ENCODE measurements at places on chromosomes 1 and 21.

- no peak for DNase-seq
Observed at GRCh38 chr21:46008893-46009621, 27.5 kb downstream of the COL6A1 start.

GRCh38 chr1:229991104-229991513, 75.9 kb upstream of the GALNT2 start:
- no peak for DNase-seq

GRCh38 chr1:199551967-199552565, 475.4 kb upstream of the NR5A2 start:
- DNase-seq: no peak

DNA sequence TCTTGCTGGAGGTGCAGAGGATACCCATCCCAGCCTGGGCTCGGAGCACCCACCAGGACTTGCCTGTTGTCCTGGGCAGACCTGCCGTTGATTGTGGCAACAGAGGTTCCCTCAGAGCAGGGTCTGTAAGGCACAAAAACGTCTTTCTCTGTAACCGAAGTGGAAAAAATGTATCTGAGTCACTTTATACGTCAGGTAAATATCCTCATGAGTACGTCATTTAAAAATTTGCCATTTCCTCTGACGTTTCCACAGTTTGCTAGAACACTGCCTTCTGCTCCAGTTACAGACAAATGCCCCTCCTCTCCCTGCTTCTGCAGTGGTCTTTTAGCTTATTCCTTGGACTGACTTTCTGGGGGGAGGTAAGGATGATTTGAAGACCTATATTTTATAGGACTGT, 326.8 kb downstream of the HHAT start:
- DNase-seq: no peak

GRCh38 chr21:21968810-21969209, 970.6 kb downstream of the NCAM2 start:
- no peak for DNase-seq

DNA sequence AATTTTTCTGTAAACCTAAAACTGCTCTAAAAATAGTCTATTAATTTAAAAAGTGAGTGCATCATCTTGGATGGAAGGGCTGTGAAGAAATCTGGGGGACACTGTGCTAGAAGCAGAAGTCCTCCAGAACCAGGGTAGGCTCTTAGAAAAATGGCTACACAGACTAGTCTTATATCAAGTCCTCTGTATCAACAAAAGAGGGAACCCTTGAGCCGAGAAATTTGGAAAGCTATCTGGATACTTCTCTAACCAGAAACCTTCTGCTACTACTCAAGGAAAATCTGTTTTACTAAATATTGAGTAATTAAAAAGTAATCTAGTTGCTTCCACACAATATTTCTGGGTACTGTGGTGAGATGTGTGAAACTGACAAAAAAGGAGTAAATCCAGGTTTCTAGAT, 92.1 kb downstream of the WDR3 start:
- DNase-seq: no peak

DNA sequence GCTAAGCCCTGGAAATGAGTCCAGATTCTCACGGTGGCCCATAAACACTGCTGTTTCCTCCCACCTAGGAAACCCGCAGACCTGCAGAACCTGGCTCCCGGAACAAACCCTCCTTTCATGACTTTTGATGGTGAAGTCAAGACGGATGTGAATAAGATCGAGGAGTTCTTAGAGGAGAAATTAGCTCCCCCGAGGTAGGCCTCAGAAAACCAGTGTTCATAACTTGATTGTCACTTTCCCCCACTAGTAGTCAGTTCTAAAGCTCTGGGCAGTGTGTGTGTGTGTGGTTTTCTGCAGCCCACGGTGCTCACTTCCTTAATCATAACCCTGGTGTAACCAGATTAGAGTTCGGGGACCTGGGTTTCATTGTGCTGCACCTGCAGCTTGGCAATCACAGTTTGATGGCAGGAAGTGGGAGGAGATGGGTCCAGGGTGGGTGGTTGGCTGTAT, 39.1 kb downstream of the CLIC6 start:
- DNase-seq: no peak

- peak; percentile 31 for DNase-seq
Observed at GRCh38 chr1:92483610-92484471, 2.9 kb downstream of the GFI1 start.

DNA sequence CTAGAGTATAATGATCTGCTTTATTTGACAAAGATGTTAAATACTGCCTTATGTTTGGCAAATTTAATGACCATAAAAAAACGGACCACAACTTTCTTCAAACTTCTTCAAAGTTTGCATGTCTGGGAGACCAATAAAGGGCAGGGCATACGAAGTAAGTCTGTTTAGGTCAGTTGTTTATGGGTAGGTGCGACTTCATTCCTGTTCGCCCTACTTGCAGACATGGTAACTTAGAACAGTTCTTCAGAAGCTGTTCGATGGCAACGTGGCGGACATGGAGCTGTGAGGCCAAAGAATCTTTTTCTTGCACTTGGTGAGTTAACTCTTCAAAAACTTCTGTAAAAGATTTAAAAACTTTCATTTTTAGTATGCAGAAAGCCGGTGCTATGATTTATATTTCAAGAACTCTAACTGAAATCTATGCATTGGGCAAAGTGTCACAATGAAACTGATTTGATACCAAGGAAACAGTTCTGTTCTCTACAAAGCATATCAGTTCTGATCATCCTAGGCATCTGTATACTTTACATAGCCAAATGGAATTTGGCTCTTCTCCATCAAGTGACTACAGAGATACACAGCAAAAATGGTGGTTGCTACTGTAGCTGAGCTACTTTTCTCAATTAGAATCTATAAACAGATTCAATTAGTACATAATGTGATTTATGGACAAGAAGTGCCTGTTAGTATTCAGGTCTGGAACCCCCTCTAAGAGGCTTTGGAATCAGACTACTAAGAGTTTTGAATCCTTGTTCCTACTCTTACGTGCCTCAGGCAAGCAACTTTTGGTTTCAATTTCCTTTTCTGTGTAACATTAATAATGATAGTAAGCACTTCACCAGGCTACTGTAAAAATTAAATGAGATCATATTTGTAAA, 25.7 kb downstream of the C21orf91 start:
- no peak for DNase-seq

GRCh38 chr21:27476696-27477095, 509.8 kb upstream of the ADAMTS5 start:
- no peak for DNase-seq

- no peak for DNase-seq
Observed at GRCh38 chr1:150352866-150353265, 11.1 kb upstream of the RPRD2 start.

- peak; percentile 39 for DNase-seq
Observed at GRCh38 chr1:169890761-169891538, 2.7 kb downstream of the SCYL3 start.

DNA sequence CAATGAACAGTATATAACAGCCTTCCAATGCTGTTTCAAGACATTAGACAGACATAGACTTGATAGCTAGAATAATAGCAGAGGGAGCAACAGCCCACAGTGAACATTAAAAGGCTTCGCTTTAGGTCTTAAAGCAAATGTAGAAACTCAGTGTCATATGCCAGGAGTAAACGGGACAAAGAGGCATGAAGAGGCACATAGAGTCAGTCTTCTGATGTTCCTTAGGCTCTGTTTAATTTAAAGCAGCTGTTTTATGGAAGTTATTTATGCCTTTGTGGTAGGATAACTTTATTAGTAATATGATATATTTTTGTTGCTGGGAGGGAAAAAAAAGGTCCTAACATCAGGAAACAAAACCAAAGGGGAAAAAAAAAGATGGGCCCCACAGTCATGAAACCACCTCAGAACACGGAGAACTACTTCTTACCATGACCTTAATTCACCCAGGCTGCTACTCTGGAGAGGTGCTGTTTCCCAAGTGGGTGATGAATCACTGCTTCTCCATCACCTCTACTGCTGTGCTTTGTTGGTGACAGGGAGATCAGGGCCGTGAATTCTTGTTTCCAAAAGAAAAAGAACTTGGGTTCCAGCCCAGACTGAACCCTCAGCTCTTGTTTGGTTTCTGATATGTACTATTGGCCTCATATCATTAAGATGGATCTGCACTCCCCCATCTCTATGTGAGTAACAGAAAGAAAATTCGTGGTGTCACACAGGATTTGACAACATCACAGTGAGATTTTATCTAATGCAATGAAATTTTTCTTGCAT, 616.9 kb downstream of the KIF26B start:
- no peak for DNase-seq

- DNase-seq: no peak
Observed at GRCh38 chr21:14054682-14055081, 156.1 kb downstream of the LIPI start.

DNA sequence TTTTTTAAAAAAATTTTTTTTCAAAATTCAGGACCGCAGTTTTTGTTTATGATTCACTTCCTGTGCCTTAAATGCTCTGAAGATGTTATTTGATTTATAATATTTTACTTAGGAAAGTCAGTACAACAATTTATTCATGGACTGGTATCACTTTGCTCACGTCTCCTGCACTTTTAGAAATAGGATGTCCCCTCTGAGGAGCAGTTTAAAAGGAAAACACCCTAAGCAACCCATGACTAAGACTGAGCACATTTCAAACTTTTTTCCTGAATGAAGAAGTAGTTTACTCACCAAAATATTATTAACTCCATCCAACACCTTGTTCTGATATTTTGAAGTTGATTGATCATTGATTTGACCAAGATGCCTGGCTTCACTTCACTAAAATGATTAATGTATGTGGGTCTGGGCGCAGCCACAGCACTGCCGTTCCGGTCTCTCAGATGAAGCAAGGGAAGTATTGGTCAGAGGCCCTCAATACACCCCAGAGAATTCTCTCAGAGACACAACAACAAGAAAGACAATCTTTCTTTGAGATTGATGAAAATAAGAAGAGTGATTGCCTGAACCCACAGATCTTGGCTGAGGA, 223.9 kb downstream of the TGFB2 start:
- no peak for DNase-seq

GRCh38 chr1:63623952-63624351, 30.7 kb downstream of the PGM1 start:
- DNase-seq: no peak

- peak; percentile 83 for DNase-seq
Observed at GRCh38 chr1:28112388-28113241, 24.2 kb upstream of the EYA3 start.

- no peak for DNase-seq
Observed at GRCh38 chr1:145962157-145963102, 1.9 kb downstream of the ANKRD34A start.

DNA sequence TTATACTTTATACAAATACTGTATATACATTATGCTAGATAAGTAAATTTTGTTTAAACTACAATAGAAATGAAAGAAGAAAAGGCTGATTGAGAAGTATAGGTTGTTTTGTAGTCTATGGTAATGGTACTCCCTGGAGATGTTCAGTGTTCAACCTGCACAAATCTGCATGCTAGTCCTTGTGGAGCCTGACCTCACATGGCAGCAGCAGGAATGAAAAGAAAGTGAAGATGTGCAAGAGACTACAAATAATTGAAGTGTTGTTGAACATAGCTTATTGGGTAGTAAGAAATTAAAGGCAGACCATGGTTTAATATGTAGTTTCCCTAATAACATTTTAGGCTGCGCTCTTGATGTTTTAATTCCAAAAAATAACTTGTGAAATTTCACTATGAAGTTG, 201.2 kb downstream of the TGFB2 start:
- no peak for DNase-seq

- DNase-seq: no peak
Observed at GRCh38 chr1:161046605-161047228, 940 bp upstream of the USF1 start.

DNA sequence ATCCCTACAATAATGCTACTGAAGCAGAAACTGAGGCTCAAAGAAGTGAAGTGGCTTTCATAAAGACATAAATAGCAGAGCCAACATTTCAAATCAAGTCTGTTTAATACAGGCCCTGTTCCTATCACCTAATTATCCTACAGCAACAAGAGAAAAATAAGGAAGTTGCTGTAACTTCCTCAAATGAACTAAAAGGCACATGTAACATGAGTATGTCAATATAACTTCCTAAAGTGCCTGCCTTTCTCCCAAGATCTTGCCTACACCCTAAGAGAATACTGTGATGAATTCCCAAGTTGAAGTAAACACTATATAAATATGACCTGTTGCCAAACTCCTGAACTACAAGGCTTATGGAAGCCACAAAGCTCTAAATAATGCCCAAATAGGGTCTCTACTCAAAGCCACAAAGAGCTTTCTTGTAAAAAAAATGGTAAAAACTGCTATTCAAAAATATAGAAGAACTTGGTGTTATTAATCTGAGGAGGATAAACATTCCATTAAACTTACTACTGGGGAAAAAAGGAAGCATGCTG, 8.6 kb downstream of the BEND5 start:
- DNase-seq: no peak

- no peak for DNase-seq
Observed at GRCh38 chr1:65177457-65177856, 29.5 kb downstream of the AK4 start.

- no peak for DNase-seq
Observed at GRCh38 chr1:197737916-197738315, 37.4 kb downstream of the DENND1B start.

GRCh38 chr1:177423090-177423489, 252.3 kb downstream of the BRINP2 start:
- DNase-seq: no peak

GRCh38 chr21:27739187-27739586, 772.3 kb upstream of the ADAMTS5 start:
- no peak for DNase-seq

GRCh38 chr1:26493267-26493666, 21.0 kb downstream of the HMGN2 start:
- no peak for DNase-seq

- no peak for DNase-seq
Observed at GRCh38 chr1:244962130-244962529, 97.8 kb upstream of the HNRNPU start.

GRCh38 chr1:45005761-45006160, 5.4 kb downstream of the HECTD3 start:
- DNase-seq: no peak

GRCh38 chr21:15839601-15840000, 109.8 kb downstream of the USP25 start:
- DNase-seq: no peak

GRCh38 chr1:97368296-97368695, 552.5 kb downstream of the DPYD start:
- no peak for DNase-seq

DNA sequence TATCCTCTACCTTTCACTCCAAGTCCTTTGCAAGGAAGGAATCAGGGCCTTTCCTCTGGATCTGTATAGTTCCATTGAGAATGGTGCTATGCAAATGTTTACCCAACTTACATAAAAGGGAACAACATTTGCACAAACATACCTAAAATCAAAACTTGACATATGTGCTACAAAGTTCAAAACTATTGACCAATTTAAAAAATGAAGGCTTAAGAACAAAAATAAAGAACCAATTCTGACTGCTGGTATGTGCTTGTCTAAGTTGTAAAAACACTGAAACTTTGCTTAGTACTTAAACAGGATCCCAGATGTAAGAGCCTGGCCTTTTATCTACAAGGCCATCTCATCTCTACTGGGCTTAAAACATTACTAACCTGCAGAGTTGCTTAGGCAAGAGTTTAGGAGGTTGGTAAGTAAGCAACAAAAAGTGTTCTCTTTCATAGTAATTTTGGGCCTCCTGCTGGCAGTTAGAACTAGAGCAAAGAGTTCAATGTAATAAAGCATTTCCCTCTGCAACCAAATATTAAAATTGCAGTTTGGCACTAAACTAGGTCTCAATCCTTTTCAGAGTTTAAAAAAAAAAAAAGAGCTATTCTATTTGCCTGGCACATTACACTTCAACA, 2.0 kb downstream of the SCMH1 start:
- no peak for DNase-seq

- DNase-seq: no peak
Observed at GRCh38 chr1:100267284-100267683, 1.3 kb downstream of the RTCA start.
